Femur (tissue), 1 donor: ENCODE measurements at places on chromosomes 1 and 21.

GRCh38 chr1:52676249-52676903 is 21.8 kb downstream of the COA7 start:
- peak; percentile 75 for DNase-seq

DNA sequence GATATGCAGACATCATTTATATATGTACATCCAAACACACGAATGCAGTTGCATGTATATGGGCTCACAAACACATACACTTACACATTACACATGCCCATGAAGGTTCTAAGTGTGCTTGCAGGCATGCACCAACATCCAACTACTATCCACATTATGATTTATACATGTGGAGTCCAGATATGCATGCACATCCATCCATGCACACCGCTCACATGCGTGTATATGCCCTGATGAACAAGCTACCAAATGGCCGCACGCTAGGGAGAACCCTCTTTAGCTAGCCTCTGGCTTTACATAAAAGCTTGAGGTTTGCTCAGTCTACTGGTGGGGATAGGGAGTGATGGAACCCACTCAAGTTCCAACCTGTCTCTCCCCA is 8.5 kb downstream of the GPR3 start:
- no peak for DNase-seq

DNA sequence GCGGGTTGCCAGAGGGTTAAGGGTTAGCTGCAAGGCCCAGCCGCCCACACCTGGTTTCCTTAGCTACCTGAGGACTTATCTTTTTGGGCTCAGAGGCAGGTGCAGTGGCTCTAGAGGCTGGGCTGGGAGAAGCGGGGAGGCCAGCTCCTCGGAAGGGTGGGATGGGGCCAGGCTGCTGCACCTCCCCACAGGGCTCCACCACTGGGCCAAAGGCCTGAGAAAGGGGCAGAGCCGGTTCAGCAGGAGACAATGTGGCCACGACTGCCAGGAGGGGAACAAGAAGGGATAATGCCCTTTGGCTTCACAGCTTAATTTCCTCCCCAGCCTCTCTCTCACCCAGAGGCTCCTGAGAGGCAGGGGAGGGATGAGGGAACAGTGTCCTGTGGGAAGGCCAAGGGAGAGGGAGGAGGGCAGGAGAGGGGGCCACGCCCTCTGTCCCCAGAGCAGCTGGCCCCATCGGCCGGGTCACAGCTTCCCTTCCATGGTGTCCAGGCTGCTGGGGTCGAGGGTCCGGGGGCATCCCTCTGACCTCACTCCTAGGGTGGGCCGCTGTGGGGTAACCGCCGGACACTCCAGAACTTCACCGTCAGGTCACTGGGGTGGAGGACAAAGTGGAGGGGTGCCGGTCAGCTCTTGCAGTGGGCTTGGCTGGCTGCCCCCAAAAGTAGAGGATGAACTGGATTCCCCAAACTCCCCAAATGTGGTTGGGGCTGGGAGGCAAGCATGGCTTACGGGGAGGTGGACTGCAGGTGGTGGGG is 50.4 kb downstream of the KIF21B start:
- DNase-seq: no peak

GRCh38 chr1:89633800-89634625 is 1.1 kb downstream of the LRRC8C start:
- DNase-seq: peak; percentile 41

GRCh38 chr1:116316373-116316772 is 56.7 kb upstream of the ATP1A1 start:
- DNase-seq: no peak

GRCh38 chr1:247175458-247175857 is 3.6 kb upstream of the ZNF124 start:
- DNase-seq: no peak

DNA sequence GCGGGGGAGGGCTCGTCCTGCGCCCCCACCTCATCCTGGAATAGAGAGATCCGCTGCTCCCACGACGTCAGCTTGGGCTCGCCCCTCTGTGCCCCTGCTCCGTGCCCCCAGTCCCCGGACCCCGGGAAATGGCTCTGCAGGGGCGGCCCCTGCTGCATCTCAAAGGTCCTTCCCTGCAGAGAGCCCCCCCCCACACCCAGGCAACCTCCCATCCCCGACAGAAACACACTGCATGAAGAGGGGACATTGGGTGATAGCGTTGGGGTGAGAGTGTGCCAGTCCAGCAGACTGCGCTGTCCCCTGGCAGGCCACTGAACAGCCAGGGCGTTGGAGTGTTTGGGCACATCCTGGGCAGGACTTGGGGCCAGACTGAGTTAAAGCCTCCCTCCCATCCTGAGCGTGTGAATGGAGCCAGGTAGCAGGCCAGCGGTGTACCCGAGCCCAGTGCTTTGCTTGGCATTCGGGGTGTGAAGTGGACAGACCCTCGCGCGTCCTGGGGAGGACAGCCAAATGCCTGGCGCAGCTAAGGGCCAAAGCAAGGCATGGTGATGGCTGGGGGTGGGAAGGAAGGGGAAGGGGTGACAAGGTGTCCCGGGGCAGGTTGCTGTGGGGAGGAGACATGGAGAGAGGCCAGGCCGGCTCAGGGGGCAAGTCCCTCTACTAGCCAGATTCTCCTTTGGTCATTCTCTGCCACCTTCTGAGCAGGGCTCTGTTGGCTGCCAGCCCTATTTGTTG is 633 bp upstream of the ETNK2 start:
- no peak for DNase-seq

DNA sequence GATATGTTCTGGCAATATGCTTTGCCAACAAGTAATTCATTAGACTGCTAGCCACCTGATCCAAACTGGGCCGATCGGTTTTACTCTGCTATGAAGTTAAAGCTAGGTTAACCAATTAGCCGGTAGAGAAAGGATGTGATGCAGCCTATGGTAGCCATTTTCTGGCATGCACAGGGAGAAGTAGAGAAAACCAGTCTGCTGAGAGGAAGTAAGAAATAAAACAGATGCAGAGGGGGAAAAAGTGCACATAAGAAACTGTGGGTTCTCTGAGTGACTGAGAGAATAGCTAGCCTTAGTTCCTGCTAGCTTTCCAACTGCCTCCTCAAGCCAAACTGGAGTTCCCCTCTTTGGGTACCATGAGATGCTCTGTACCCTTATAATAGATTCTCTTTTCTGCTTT is 52.8 kb downstream of the ARID4B start:
- DNase-seq: no peak

DNA sequence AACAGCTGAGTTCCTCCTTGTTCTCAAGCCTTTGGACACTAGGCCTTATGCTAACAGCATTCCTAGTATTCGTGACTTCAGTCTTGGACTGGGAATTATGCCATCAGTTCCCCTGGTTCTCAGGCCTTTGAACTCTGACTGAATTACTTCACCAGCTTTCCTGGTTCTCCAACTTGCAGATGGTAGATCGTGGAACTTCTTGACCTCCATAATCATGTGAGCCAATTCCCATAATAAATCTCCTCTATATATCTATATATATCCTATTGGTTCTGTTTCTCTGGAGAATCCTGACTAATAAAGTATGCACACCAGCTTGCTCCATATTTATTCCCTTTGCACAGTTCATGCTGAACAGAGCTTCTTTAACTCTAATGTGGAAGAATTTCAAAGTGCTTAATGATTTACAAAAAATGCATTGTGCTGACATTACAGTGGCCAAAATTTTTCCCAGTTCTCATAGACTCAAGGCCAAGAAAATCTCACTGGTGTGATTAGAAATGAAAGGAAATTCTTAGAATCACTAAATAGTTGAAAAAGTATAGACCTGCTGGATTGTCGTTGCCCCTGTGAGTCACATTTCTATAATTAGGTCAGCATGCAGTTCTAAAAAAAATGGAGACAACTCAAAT is 462.9 kb upstream of the ADAMTS5 start:
- DNase-seq: no peak

DNA sequence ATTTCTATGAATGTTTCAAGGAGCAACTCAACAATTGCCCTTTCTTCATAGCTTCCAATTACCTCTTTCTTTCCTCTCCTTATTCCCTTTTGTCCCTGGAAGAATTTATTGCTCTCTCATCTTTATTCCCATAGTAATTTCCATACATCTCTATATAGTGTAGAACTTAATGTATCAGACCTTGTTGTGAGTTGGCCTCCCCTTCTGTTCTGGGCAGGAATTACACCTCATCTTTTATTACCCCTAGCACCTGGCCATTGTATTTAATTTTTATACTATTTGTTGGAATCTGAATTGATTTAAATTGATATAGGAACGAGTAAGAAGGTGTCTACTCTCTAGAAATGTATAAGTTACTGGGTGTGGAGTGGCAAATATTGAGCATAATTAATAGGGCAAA is 114.5 kb downstream of the CACHD1 start:
- no peak for DNase-seq

DNA sequence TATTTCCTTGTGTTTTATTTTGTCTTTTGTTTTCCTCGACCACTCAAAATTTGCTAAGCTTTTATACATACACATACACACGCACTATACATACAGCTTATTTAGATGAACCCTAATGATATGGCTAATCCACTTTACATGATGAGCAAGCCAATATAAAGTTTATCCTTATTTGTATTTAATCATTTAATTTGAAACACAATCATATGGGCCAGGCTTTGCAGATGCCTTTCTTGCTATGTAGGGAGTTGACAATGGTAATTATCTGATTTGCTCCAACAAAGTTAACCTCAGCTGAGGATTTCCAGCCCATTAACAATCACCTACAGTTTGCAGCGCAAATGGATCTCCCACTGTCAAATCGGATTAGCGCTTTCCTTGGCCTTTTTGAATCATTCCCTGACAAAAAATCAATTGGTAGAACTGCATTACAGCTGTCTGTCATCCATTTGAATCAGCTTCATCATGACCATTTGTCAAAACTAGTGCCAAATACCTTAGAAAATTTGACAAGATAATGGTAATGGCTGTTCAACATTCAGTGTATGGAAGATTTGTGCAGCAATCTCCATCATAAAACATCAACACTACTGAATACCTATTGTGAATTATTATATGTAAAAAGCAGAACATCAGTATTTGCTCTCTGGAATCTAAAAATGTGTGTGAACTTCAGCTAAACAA is 352.6 kb downstream of the MRPL39 start:
- DNase-seq: no peak

DNA sequence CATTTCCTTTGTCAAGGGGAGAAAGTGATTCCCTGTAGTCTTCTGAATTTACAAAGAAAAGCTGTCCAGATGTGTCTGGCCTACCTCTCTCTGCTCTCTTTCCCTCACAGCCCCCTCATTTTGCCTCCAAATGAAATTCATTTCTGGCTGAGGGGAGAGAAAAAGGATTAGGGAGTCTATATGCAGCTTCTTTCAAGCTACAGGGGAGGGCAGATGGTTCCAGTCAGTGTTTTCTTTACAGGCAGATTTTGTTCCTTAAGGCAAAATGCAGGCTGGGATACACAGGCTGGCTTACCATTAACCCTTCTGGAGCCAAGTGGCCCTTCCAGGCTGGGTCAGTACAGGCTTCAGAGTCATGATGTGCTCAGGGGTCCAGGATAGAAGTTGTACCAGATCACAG is 198.1 kb upstream of the USP24 start:
- no peak for DNase-seq

DNA sequence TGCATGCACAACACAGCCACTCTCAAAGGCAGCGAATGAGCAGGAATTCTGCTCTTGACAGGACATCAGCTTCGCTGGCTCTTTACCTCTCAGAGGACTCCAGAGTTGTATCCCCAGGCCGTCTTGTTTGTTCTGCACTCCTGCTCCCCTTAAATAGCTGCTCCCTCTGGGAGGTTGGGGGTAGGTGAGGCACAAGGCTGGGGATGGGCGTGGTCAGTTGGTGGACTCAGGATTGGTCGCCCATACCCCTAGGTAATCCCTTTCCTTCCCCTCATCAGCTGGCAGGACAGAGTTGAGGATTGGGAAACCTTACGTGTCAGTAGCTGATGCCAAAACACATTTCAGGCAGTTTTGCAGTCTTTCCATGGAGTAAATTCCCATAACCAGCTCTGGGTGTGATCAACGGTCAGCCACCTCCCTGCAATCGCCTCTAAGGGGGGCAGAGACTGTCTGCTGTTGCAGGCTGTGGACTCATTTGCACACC is at the start of gene PLA2G2A:
PLA2G2A (minus strand) TSS at position 125 of the 484 bp plus-strand sequence. CDS start 845 bp downstream, outside the sequence.
- peak; percentile 25 for DNase-seq

GRCh38 chr1:172637522-172637921 is 21.4 kb upstream of the FASLG start:
- no peak for DNase-seq

- DNase-seq: peak; percentile 27
Observed at GRCh38 chr1:24695202-24695974, 49.9 kb upstream of the CLIC4 start.

GRCh38 chr1:51926171-51926812 is 47.8 kb upstream of the NRDC start:
- DNase-seq: no peak

GRCh38 chr1:231702331-231702730 is 75.7 kb downstream of the DISC1 start:
- DNase-seq: no peak

GRCh38 chr1:72366466-72366865 is 84.1 kb upstream of the NEGR1 start:
- no peak for DNase-seq

DNA sequence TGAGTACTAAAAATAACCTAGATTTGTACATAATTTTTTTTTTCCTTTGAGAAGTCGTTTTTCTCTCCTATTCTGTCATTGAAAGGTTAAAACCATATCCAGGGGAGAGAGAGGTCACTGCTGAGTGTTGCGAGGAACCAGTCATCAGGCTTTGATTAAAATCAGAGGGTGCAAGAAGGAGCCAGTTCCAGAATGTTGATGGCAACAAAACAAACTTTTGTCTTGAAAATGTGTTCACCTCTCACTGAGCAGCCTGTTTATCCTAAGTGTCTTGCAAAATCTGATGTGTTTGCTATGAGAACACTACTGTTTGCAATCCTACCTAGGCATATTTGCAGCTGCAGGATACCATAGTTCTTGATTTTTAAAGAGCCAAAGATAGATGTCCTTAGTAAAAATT is 25.9 kb downstream of the PTGFR start:
- no peak for DNase-seq

GRCh38 chr1:243346468-243346867 is 90.6 kb downstream of the SDCCAG8 start:
- DNase-seq: no peak

DNA sequence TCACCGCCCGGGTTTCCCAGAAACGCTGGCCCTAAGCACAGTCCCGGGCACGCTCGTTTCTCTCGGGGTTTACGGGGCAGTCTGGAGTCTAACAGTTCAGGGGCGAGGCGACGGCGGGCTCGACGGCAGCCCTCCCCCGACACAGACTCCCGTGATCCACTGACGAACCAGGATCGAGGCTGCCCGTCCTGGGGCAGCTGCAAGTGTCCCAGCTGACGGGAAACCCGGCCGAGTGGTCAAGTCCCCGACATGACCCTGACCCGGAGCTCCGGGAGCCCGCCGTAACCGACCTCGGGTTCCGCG is 494 bp downstream of the UBE2J2 start:
- no peak for DNase-seq
